ENCODE measurements at places on chromosomes 1 and 21. TPM values are rescaled to one million over a fixed set of nuclear protein-coding genes. Genes with fewer than 3 reads are reported as not detected.

DNA sequence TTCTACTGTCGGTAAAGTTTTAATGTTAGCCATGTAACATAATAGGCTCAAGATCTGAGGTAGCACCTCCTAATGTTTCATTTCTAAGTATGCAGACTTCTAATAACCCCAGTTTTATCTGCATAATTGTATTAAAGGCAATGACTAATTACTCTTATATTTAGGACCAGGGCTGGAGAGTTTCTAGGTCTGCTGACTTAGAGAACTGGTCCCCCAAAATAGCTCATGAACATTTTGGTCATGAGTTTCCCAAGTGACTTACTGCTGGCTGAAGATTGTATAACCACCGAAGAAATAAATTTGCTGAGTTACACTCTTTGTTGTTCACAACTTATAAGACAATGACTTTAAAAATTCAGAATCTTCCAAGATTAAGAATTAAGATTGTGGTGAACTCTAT, 197.8 kb upstream of the TNR start:
- DNase-seq = no peak
- no peaks in the 10 kb centered on the region for H3K27me3 ChIP-seq
- no peak overlapping the region for H3K27ac ChIP-seq
- H3K4me1 ChIP-seq = peaks cover 2% of the 10 kb centered on the region

- H3K36me3 ChIP-seq = peaks cover 23% of the 10 kb centered on the region
- no peak overlapping the region for H3K27ac ChIP-seq
- no peaks in the 10 kb centered on the region for H3K4me1 ChIP-seq
- no peaks in the 10 kb centered on the region for H3K27me3 ChIP-seq
- DNase-seq = no peak
Observed at GRCh38 chr1:151681923-151682322, 34.7 kb downstream of the CELF3 start.

The ZNF697 gene
- not detected for polyA plus RNA-seq

- no peak overlapping the region for H3K27ac ChIP-seq
- no peaks in the 10 kb centered on the region for H3K4me1 ChIP-seq
- DNase-seq = no peak
- no peaks in the 10 kb centered on the region for H3K36me3 ChIP-seq
- no peak overlapping the region for H3K4me3 ChIP-seq
Observed at GRCh38 chr1:84635429-84635828, 54.8 kb downstream of the SSX2IP start.

The RNU1-3 gene
- not detected for polyA plus RNA-seq

The FCAMR gene
- polyA plus RNA-seq = not detected

The CA6 gene
- not detected for polyA plus RNA-seq

The OR2L5 gene
- polyA plus RNA-seq = not detected

DNA sequence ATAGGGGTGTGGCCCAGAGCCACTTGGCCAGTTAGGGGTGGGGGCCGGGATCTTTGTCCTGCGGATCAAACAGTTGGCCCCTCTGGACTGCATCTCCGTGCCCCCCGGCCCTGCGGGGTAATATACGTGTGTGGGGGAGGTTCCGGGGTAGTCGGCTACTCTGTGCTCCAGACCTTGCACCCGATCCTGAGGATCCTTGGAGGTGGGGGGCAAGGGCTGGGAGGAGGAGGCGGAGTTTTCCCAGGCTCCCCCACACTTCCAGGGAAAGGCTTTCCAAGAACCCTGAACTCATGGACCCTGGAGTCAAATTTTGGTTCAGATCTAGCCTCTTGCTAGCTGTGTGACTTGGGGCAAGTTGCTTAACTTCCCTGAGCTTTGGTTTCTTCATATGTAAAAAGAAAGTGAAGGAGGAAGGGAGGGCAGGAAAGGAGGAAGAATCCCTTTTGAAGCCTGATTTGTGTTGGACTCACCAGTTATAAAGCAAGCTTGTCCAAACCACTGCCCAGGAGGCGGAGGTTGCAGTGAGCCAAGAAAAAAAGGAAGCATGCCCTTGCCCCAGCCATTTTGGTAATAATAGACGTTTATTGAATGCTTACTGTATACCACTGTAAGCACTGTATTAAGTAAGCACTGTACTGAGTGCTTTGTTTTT, 686 bp downstream of the MIIP start:
- H3K4me3 ChIP-seq = peak overlapping the region; percentile 95
- DNase-seq = no peak
- H3K4me1 ChIP-seq = peaks cover 12% of the 10 kb centered on the region
- peaks cover 7% of the 10 kb centered on the region for H3K36me3 ChIP-seq
- H3K27ac ChIP-seq = no peak overlapping the region

GRCh38 chr1:153642161-153642560, 8.3 kb downstream of the CHTOP start:
- DNase-seq = no peak
- H3K27me3 ChIP-seq = no peaks in the 10 kb centered on the region
- no peak overlapping the region for H3K4me3 ChIP-seq
- no peak overlapping the region for H3K27ac ChIP-seq
- H3K36me3 ChIP-seq = peaks cover 53% of the 10 kb centered on the region

DNA sequence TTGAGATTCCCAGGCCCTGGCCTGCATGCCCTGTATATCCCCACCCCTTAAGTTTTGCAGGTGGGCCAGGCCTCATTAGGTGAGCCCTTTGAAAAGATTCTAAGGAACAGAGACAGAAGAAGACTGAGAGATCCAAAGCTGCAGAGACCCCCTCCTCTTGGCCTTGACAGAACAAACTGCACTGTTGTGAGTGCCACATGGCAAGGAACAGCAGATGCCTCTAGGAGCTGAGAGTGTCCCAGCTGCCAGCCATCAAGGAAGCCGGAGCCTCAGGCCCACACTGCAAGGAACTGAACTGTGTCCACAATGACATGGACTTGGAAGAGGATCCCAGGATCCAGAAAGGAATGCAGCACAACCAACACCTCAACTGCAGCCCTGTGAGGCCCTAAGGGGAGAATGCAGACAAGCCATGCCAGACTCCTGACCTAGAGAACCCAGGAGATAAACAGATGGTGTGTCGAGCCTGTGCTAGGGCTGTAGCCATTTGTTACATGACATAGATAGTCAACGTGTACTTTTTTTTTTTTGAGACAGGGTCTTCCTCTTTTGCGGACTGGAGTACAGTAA, 182.7 kb downstream of the AJAP1 start:
- no peak overlapping the region for H3K27ac ChIP-seq
- no peak for DNase-seq
- H3K4me1 ChIP-seq = no peaks in the 10 kb centered on the region
- no peaks in the 10 kb centered on the region for H3K36me3 ChIP-seq
- H3K27me3 ChIP-seq = no peaks in the 10 kb centered on the region

The ALPL gene
- polyA plus RNA-seq = not detected

The TCHHL1 gene
- not detected for polyA plus RNA-seq

- H3K27me3 ChIP-seq = no peaks in the 10 kb centered on the region
- peaks cover 3% of the 10 kb centered on the region for H3K36me3 ChIP-seq
- H3K4me1 ChIP-seq = peaks cover 78% of the 10 kb centered on the region
- no peak for DNase-seq
- peak overlapping the region; percentile 95 for H3K27ac ChIP-seq
Observed at GRCh38 chr21:35025206-35026152, 23.6 kb downstream of the RUNX1 start.

The ACOT11 gene
- not detected for polyA plus RNA-seq

DNA sequence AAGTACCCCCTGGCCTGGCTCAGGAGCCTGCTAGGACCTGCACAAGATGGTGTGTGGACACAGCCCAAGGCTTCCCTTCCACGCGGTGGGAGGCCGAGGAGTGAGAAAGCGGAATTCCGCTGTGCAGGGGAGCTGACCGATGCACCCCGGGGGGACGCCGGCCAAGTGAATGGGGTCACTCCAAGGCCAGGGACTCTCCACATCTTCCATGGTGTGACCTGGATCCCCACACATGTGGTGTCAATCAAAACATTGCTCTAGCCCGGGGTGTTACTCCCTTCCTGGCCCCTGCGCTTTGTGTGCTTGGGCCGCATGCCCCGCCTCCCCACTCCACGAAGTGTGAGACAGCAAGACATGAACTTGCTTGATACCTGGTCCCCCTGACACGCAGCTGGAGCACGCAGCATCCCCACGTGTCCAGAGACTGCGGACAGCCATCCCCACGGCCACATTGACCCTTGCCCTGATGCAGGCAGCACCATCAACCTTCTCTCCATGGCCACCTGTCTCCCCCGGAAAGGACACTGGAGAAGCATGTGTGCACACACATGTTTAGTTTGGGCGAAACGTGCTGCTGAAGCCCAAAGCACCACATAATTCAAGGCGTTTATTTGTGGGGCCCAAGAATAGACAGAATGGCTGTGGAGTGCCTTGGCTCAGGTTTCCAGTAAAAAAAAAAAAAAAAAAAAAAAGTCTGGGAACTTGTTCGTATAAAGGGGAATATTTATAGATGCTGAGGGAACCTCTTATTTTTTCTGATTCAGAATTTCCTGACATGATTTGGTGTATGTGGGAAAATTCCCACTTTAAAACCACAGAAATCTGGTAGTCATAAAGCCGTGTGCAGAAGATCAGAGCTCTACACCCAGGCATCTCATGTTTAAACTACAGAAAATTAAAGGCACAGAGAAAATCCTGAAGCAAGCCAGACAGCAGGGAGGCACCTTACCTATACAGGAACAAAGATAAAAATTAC, 171.7 kb downstream of the HUNK start:
- no peaks in the 10 kb centered on the region for H3K4me1 ChIP-seq
- DNase-seq = no peak
- peaks cover 6% of the 10 kb centered on the region for H3K27me3 ChIP-seq
- no peak overlapping the region for H3K27ac ChIP-seq
- no peak overlapping the region for H3K4me3 ChIP-seq

DNA sequence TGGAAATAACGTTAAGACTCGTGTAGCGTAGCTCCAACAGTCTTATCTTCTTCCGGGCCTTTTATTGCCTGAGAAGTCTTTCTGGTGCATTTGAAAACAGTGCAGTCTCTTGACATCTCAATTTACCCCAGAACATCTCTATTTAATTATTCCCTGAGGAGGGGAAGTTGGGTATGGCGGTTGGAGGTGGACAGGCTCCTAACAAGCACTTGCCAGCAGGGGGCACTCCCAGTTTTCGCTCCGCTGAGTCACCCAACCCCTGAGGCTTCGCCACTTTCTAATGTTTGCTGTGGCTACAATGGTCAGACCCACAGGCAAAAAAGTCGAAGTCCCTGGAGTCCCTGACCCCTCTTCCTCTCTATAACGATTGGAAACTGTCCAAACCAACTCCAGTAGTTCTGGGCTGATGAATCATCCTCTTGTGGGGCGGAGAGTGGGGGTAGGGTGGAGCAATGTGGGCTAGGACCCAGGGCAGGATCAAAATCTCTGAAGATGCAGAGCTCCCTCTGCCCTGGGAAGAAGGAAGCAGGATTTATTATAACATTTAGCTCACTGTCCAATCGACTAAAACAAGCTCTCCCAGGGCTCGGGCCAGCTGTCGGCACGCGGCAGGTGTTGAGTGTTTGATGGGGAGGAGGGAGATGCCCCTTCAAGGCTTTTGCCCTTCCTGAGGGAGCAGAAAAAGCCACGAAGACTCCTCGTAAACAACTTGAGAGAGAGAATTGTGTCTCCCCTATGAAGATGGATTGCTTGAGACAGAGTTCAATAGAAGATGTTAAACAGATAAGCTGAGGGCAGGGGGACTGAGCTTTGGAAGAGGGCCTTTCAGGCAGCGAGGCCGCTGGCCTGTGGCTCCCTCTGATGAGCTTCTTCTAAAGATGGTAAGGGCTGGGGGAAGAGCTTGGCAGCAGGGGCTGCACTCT, 85.7 kb downstream of the BRINP2 start:
- no peaks in the 10 kb centered on the region for H3K4me1 ChIP-seq
- peaks cover 12% of the 10 kb centered on the region for H3K27me3 ChIP-seq
- no peak overlapping the region for H3K4me3 ChIP-seq
- H3K27ac ChIP-seq = no peak overlapping the region
- H3K36me3 ChIP-seq = no peaks in the 10 kb centered on the region

The DAB1 gene
- not detected for polyA plus RNA-seq

DNA sequence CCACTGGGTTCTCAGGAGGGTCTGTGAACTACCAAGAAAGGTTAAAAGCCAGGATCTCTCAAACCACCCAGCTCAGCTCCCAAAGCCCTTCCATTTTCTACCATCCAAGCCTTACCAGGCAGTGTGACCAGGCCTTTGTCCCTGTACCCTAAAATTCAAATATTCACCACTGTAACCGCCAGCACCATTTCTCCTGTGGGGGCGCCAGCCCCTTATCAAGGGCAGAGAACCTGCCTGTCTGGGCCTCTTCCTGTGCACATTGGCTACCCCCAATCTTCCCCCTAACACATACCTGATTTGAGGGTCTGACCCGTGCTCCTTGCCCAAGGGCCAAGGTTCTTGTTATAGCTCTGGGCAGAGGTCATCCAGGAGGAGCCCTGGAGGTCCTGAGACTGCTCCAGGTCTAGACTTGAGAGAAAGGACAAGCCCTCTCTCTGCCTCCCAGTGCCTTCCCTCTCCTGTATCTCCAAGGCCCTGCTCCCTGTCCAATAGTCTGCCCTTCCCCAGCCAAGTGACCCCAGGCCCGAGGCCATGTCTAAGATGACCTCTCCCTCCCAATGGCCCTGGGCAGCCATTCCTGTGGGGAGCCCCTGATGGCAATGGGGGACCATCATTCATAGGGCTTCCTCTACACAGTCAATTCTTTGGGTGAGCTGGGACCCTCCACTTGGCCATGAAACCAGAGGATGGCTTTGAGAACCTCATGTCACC, 78.5 kb downstream of the FHAD1 start:
- peak overlapping the region; percentile 83 for H3K27ac ChIP-seq
- H3K4me3 ChIP-seq = no peak overlapping the region
- no peak for DNase-seq
- no peaks in the 10 kb centered on the region for H3K36me3 ChIP-seq
- H3K4me1 ChIP-seq = no peaks in the 10 kb centered on the region

GRCh38 chr1:91710261-91710660, 175.7 kb downstream of the TGFBR3 start:
- no peak overlapping the region for H3K4me3 ChIP-seq
- H3K27ac ChIP-seq = no peak overlapping the region
- H3K36me3 ChIP-seq = no peaks in the 10 kb centered on the region
- H3K4me1 ChIP-seq = peaks cover 3% of the 10 kb centered on the region

DNA sequence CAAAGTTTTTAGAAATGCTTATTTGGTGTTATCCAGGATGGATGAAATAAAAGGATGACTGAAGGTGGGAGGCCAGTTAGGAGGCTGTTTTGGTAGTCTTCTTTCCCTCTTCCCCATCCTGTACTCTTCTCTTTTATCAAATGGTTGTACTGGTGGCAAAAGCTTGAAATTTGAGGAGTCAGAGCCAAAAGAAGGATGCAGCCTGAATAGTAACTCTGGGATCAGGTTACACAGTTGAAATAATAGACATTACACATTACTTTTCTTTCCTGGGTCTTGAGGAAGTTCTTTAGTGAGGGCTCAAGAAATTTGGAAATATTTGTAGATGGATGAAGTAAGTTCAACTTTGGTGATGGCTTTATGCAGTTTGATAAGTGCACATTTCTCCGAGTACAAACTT, 108.6 kb downstream of the GPR52 start:
- H3K27ac ChIP-seq = no peak overlapping the region
- peaks cover 17% of the 10 kb centered on the region for H3K4me1 ChIP-seq
- peaks cover 6% of the 10 kb centered on the region for H3K36me3 ChIP-seq
- DNase-seq = no peak
- H3K4me3 ChIP-seq = no peak overlapping the region

The CASQ1 gene
- not detected for polyA plus RNA-seq

The SELL gene
- 2,630 TPM for polyA plus RNA-seq

The ARID1A gene
- polyA plus RNA-seq = 8.8 TPM

GRCh38 chr1:65310078-65310587, 790 bp downstream of the DNAJC6 start:
- no peaks in the 10 kb centered on the region for H3K4me1 ChIP-seq
- no peak overlapping the region for H3K27ac ChIP-seq
- no peaks in the 10 kb centered on the region for H3K36me3 ChIP-seq
- peaks cover 53% of the 10 kb centered on the region for H3K27me3 ChIP-seq
- DNase-seq = no peak

GRCh38 chr1:107682467-107682866, 282.5 kb downstream of the VAV3 start:
- H3K27ac ChIP-seq = no peak overlapping the region
- no peak for DNase-seq
- no peak overlapping the region for H3K4me3 ChIP-seq
- H3K27me3 ChIP-seq = no peaks in the 10 kb centered on the region
- no peaks in the 10 kb centered on the region for H3K36me3 ChIP-seq
- H3K4me1 ChIP-seq = no peaks in the 10 kb centered on the region
